ENCODE measurements at places on chromosomes 4 and X. TPM values are rescaled to one million over a fixed set of nuclear protein-coding genes. Genes with fewer than 3 reads are reported as not detected.

The HPGDS gene
- 1.2 TPM for total RNA-seq

The EGFL6 gene
- total RNA-seq, result 0.82 TPM

The USP51 gene
- total RNA-seq, result 4.5 TPM

The DAPP1 gene
- 0.41 TPM for total RNA-seq

The IL1RAPL1 gene
- 14.3 TPM for total RNA-seq

The APLN gene
- 2.4 TPM for total RNA-seq

The GNRHR gene
- not detected for total RNA-seq

The SPANXB1 gene
- total RNA-seq, result not detected

The DSPP gene
- 0.41 TPM for total RNA-seq

The IGBP1 gene
- total RNA-seq, result 138 TPM

The NAP1L3 gene
- total RNA-seq, result 136 TPM

The UGT2A1 gene
- total RNA-seq, result not detected

The RNF212 gene
- total RNA-seq, result 3.3 TPM

The ENAM gene
- under 0.01 TPM for total RNA-seq

The KIT gene
- 57.9 TPM for total RNA-seq

The SFRP2 gene
- total RNA-seq, result 0.82 TPM

The TGIF2LX gene
- not detected for total RNA-seq

The SPANXA1 gene
- total RNA-seq, result not detected

The VCX gene
- not detected for total RNA-seq

The SLC49A3 gene
- 0.82 TPM for total RNA-seq

The IL15 gene
- 1.2 TPM for total RNA-seq

The GIMD1 gene
- total RNA-seq, result not detected

The NLGN3 gene
- 15.1 TPM for total RNA-seq

The FAM236A gene
- not detected for total RNA-seq

The TMPRSS11E gene
- not detected for total RNA-seq

The UCP1 gene
- total RNA-seq, result 0.41 TPM

The RAB40AL gene
- total RNA-seq, result 0.82 TPM

The DTHD1 gene
- under 0.01 TPM for total RNA-seq

The GABRE gene
- 0.82 TPM for total RNA-seq

The DIPK2B gene
- total RNA-seq, result 1.6 TPM

The TMEM187 gene
- total RNA-seq, result 1.6 TPM

The PLCXD1 gene
- total RNA-seq, result 14.7 TPM

The RAB33A gene
- 42.4 TPM for total RNA-seq

The FAM9B gene
- not detected for total RNA-seq

The RTL5 gene
- 4.1 TPM for total RNA-seq

The FOXO4 gene
- total RNA-seq, result 3.7 TPM

The AWAT2 gene
- total RNA-seq, result not detected

The MAMLD1 gene
- 2.4 TPM for total RNA-seq

The LINC00632 gene
- 15.9 TPM for total RNA-seq

The HTN3 gene
- not detected for total RNA-seq

The TAF7L gene
- 0.41 TPM for total RNA-seq

The ADH7 gene
- not detected for total RNA-seq

The VGLL1 gene
- total RNA-seq, result not detected

The AMBN gene
- 1.2 TPM for total RNA-seq

The IBSP gene
- not detected for total RNA-seq

The POU3F4 gene
- total RNA-seq, result 16.3 TPM
